ENCODE measurements at places on chromosomes 1 and 21. TPM values are rescaled to one million over a fixed set of nuclear protein-coding genes. Genes with fewer than 3 reads are reported as not detected.

GRCh38 chr1:14919751-14920150 is 233.8 kb upstream of the TMEM51 start:
- no peaks in the 10 kb centered on the region for H3K4me1 ChIP-seq
- H3K27ac ChIP-seq, result no peak overlapping the region
- H3K36me3 ChIP-seq, result no peaks in the 10 kb centered on the region

Gene NEK2
- total RNA-seq, result 32.1 TPM

Gene FOXO6
- total RNA-seq, result 0.59 TPM

Gene GJA4
- not detected for total RNA-seq

DNA sequence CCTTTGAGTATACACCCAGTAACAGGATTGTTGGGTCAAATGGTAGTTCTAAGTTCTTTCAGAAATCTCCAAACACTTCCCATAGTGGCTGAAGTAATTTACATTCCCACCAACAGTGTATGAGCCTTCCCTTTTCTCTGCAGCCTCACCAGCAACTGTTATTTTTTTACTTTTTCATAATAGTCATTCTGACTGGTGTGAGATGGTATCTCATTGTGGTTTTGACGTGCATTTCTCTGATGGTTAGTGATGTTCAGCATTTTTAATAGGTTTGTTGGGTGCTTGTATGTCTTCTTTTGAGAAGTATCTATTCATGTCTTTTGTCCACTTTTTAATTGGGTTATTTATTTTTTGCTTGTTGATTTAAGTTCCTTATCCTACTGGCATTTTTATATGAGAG is 26.4 kb upstream of the LAMC1 start:
- peaks cover 5% of the 10 kb centered on the region for H3K4me1 ChIP-seq
- no peak overlapping the region for H3K27ac ChIP-seq
- no peaks in the 10 kb centered on the region for H3K27me3 ChIP-seq
- no peak overlapping the region for H3K4me3 ChIP-seq

- H3K4me3 ChIP-seq, result peak overlapping the region; percentile 84
- H3K27me3 ChIP-seq, result no peaks in the 10 kb centered on the region
- H3K27ac ChIP-seq, result peak overlapping the region; percentile 93
- H3K36me3 ChIP-seq, result no peaks in the 10 kb centered on the region
Measured at GRCh38 chr1:1374589-1374928, 448 bp downstream of the AURKAIP1 start.

GRCh38 chr1:903721-904271 is 19.9 kb upstream of the SAMD11 start:
- no peaks in the 10 kb centered on the region for H3K4me1 ChIP-seq
- no peak for DNase-seq
- H3K36me3 ChIP-seq, result no peaks in the 10 kb centered on the region
- no peak overlapping the region for H3K27ac ChIP-seq
- peak overlapping the region; percentile 35 for H3K4me3 ChIP-seq

GRCh38 chr1:43689289-43689688 is 18.0 kb upstream of the ST3GAL3 start:
- DNase-seq, result no peak
- no peaks in the 10 kb centered on the region for H3K27me3 ChIP-seq
- no peak overlapping the region for H3K27ac ChIP-seq
- H3K4me3 ChIP-seq, result no peak overlapping the region
- H3K4me1 ChIP-seq, result no peaks in the 10 kb centered on the region
- peaks cover 6% of the 10 kb centered on the region for H3K36me3 ChIP-seq

Gene VHLL
- total RNA-seq, result not detected

Gene ERVH48-1
- 37.9 TPM for total RNA-seq

Gene MFSD2A
- total RNA-seq, result 2.2 TPM

- no peaks in the 10 kb centered on the region for H3K36me3 ChIP-seq
- no peak overlapping the region for H3K27ac ChIP-seq
- H3K4me3 ChIP-seq, result no peak overlapping the region
Measured at GRCh38 chr21:39681845-39682244, 63.1 kb upstream of the IGSF5 start.

Gene FAF1
- 81.6 TPM for total RNA-seq

Gene ERO1B
- 2.6 TPM for total RNA-seq

DNA sequence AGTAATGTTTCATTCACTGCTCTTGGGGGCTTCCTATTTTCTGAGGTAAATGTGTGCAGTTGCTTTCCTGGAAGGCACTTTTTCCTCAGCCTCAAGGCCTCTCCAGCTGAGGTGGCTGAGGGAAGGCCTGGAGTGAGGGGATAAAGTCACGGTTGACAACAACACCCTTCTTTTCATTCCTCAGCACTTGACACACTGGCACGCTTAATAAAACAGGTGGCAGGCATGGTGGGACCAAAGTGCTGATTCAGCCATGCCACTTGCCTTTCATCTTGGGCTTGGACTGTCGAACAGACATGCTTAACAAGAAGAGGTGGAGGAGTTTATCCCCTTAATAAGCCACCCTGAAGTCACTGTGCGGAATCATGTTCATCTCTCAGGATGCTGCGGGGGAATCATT is 23.6 kb upstream of the GRHL3 start:
- H3K27ac ChIP-seq, result no peak overlapping the region
- no peak overlapping the region for H3K4me3 ChIP-seq
- no peaks in the 10 kb centered on the region for H3K4me1 ChIP-seq
- no peak for DNase-seq

Gene OR2L5
- total RNA-seq, result not detected

DNA sequence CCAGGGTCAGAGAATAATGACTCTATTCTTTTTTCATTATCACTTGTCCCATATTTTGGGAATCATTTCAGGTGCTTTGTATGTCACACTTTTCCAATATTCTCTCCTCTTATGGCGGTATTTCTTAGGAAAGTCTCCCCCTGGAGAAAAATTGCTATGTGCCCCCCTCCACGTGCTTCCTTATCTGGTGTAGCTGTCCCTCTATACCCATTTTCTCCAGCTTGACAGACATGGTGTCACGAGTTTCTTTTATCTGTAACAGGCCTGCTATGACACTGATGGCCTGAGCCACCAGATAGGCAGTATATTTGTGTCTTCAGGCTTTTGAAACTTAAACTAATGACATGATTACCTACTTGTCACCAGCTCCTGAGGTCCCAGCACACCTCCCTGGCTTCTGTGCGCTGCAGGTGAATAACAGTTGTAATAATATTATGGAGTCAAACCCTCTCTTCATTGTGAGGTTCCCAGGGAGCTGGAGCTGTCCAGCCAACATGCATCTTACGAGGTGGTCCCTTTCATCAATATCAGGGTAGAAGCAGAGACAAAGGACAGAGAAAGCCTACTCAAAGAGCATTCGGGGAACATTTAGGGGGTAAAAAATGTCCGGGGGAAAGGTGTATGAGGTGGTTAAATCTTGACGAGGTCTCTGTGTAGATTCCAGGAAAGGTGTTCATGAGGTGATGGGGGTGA is 71.2 kb upstream of the DUSP10 start:
- H3K4me3 ChIP-seq, result no peak overlapping the region
- DNase-seq, result no peak
- no peaks in the 10 kb centered on the region for H3K4me1 ChIP-seq
- H3K36me3 ChIP-seq, result no peaks in the 10 kb centered on the region
- no peak overlapping the region for H3K27ac ChIP-seq

Gene CTSS
- total RNA-seq, result 1.3 TPM

GRCh38 chr21:23811805-23812204 is 1795.5 kb downstream of the MRPL39 start:
- no peak overlapping the region for H3K27ac ChIP-seq
- DNase-seq, result no peak
- H3K4me3 ChIP-seq, result no peak overlapping the region
- H3K27me3 ChIP-seq, result no peaks in the 10 kb centered on the region
- no peaks in the 10 kb centered on the region for H3K36me3 ChIP-seq
- no peaks in the 10 kb centered on the region for H3K4me1 ChIP-seq

DNA sequence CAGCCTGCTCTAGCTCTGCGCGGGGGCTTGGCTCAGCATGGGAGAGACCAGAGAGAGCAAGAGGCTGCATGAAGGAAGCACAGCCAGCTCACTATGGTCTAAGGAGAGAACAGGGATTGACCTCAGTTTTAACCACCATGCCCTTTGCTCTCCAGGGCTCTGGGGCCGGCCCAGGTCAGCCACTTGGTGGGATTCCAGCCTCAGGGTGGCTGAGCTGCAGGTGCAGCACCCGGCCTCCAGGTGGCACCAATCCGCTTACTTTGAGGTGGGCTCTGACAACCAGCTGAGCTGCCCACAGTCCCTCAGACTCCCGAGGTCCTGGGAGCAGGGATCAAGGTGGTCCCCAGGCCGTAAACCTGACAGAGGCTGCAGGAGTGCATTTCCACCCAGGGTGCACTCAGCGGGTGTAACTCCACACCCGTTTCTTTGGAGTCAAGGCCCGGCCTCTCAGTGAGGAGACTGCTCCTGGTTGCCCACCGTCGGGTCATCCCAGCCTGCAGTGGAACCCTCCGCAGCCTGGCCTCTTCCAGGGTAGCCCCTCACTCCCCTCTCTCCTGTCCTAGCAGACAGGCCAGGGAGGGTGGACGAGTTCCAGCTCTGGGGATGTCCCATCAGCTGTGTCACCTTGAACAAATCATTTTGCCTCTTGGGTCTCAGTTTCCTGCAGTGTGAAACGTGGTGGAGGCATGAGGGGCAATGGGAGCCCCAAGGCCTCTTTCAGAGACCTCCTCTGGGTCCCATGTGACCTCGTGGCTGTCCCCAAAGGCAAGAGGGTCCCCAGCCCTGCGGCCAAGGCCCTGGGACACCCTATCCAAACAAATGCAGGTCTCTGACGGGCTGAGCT is 607 bp upstream of the LGR6 start:
- no peaks in the 10 kb centered on the region for H3K27me3 ChIP-seq
- no peak overlapping the region for H3K4me3 ChIP-seq
- no peaks in the 10 kb centered on the region for H3K36me3 ChIP-seq

DNA sequence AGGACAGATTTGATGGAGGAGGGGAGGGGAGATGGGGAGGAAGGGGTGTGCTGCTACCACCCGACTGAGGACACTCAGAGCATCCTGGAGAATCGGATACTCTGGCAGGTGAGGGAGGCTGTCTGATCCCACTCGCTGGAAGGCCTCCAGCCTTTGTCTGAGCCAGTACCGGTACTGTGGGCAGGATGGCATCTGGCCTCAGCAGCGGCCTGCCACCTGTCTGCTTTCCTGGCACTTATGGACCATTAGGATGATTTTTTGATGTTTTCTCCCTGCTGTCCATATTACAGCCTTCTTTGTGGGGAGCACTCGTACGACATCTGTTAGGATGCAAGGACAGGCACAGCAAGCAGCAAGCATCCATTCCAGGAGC is 11.5 kb downstream of the ATP2B4 start:
- no peak overlapping the region for H3K27ac ChIP-seq
- H3K36me3 ChIP-seq, result no peaks in the 10 kb centered on the region
- no peak overlapping the region for H3K4me3 ChIP-seq
- no peaks in the 10 kb centered on the region for H3K27me3 ChIP-seq
- H3K4me1 ChIP-seq, result no peaks in the 10 kb centered on the region

Gene OR2T6
- not detected for total RNA-seq

Gene NCF2
- total RNA-seq, result 0.58 TPM

GRCh38 chr21:33069994-33070743 is at the start of gene OLIG1:
Gene OLIG1 (plus strand): TSS chr21:33070141. CDS start chr21:33070247, 106 bp downstream.
- no peaks in the 10 kb centered on the region for H3K36me3 ChIP-seq
- no peak for DNase-seq
- no peaks in the 10 kb centered on the region for H3K27me3 ChIP-seq
- H3K4me3 ChIP-seq, result peak within 1 kb of the TSS; percentile 17

Gene DPM3
- total RNA-seq, result 30.7 TPM

DNA sequence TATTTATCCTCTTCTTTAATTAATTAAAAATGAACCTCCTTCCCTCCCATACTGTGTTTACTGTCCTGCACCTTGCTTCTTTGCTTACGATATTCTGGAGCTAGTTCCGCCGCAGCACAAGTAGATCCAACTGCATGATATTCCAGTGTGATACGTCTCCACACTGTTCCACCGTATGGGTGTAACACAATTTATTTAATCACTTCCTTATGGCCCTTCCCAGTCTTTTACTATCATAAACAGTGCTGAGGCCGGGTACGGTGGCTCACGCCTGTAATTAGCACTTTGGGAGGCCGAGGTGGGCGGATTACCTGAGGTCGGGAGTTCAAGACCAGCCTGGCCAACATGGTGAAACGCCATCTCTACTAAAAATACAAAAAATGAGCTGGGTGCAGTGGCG is 25.7 kb downstream of the CNST start:
- H3K4me1 ChIP-seq, result no peaks in the 10 kb centered on the region
- H3K27ac ChIP-seq, result no peak overlapping the region
- H3K36me3 ChIP-seq, result no peaks in the 10 kb centered on the region
- DNase-seq, result no peak

DNA sequence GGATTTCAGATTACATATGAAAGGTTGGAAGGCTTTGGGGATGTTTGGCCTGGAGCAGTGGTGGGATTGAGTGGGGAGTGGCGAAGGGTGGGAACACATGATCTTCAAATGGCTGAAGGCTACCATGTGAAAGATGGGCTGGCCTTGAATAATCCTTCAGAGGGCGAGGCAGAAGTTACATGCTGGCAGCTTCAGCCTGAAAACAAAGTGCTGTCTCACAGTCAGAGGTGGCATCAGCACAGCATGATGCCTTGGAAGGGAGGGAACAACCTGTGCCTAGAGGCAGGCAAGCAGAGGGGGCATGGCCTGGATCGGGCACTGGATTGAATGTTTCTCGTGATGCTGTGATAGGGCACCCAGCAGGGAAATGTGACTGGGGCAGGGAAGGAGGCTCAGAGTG is 130.8 kb downstream of the BEND5 start:
- H3K4me1 ChIP-seq, result no peaks in the 10 kb centered on the region
- H3K27me3 ChIP-seq, result no peaks in the 10 kb centered on the region
- no peak for DNase-seq
- H3K4me3 ChIP-seq, result no peak overlapping the region
- H3K36me3 ChIP-seq, result no peaks in the 10 kb centered on the region
- no peak overlapping the region for H3K27ac ChIP-seq

- no peak overlapping the region for H3K27ac ChIP-seq
- no peaks in the 10 kb centered on the region for H3K27me3 ChIP-seq
- H3K4me1 ChIP-seq, result peaks cover 5% of the 10 kb centered on the region
Measured at GRCh38 chr1:175976865-175977642, 230.0 kb downstream of the COP1 start.

- no peaks in the 10 kb centered on the region for H3K4me1 ChIP-seq
- no peak for DNase-seq
- H3K36me3 ChIP-seq, result no peaks in the 10 kb centered on the region
- no peaks in the 10 kb centered on the region for H3K27me3 ChIP-seq
- no peak overlapping the region for H3K4me3 ChIP-seq
Measured at GRCh38 chr1:110113551-110113950, 1.3 kb downstream of the UBL4B start.

GRCh38 chr1:211332830-211333229 is 6.2 kb downstream of the TRAF5 start:
- no peak for DNase-seq
- H3K36me3 ChIP-seq, result no peaks in the 10 kb centered on the region
- H3K4me1 ChIP-seq, result peaks cover 20% of the 10 kb centered on the region
- H3K27me3 ChIP-seq, result no peaks in the 10 kb centered on the region
- H3K27ac ChIP-seq, result no peak overlapping the region
- H3K4me3 ChIP-seq, result no peak overlapping the region

Gene MEX3A
- 8.9 TPM for total RNA-seq
